Activated CD4-positive, CD25-positive, alpha-beta regulatory T cell treated with anti-CD3 and anti-CD28 coated beads, Interleukin-2, amount 50 U/mL, for 16 hours (primary cell): ENCODE measurements at places on chromosomes 2 and 18.

DNA sequence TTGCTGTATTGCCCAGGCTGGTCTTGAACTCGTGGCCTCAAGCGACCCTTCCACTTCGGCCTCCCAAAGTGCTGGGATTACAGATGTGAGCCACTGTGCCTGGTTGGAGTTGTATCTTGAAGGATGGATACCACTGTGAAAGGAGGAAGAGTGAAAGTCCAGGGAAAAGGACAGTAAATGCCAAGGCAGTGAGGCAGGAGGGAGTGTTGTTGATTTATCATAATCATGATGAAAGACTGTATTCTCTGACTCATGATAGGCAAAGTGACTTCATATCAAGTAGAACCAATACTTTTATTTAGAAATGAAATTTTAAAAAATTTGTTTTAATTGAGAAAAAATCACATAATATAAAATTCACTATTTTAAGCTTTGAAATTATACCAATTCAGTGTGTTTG is 162.3 kb downstream of the ARHGAP28 start:
- DNase-seq: no peak

DNA sequence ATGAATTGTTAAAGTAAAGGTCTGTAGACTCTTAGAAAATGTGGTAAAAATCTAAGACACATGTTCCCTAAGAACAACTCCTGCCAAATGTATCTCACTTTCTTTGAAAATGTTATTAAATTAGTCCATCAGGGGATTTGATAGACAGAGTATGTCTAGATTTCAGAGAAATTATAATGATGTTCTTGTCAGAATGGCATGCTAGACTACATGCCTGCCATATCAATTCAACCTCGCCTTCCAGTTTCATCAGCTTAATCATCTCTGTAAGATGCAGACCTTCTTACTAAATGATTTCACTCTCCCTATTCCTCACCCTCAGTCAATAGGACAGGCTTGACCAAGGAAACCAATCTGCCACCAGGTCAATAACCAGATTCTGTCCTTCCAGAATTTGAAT is 368.4 kb downstream of the TXNL1 start:
- no peak for DNase-seq

GRCh38 chr18:58091099-58091611 is 47.1 kb downstream of the NEDD4L start:
- no peak for DNase-seq

DNA sequence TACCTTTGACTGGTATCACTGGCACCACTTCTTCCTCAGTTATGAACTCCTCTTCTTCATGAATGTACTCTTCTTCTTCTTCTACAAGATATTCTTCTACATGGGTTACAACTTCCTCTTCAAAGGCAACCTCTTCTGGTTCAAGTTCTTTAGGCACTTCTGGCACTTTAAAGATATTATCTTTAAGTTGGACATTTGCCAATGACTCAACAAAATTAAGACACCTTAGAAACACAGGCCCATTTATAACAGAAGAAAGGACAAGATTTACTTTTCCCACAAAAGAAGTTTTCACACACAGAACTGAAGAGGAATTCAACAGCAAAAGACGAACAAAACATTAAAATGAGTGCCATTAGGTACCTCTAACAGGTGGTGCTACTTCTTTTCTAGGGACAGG is 127.3 kb downstream of the TTN start:
- DNase-seq: no peak

GRCh38 chr2:59594671-59595222 is 958.7 kb downstream of the BCL11A start:
- no peak for DNase-seq

- DNase-seq: no peak
These were observed 60.7 kb upstream of the HDAC4 start for GRCh38 chr2:239461291-239462190.
